Adrenal gland (tissue), 19 donors: ENCODE measurements at places on chromosomes 2 and 18. TPM values are rescaled to one million over a fixed set of nuclear protein-coding genes. Genes with fewer than 3 reads are reported as not detected.

GRCh38 chr2:201118961-201119854, 3.2 kb downstream of the CFLAR start:
- DNase-seq, result no peak

The DSG4 gene
- not detected for total RNA-seq

GRCh38 chr18:51290860-51291259, 93.4 kb upstream of the MEX3C start:
- no peak for DNase-seq

- no peak for DNase-seq
Observed at GRCh38 chr2:40370007-40370395, 81.9 kb downstream of the SLC8A1 start.

GRCh38 chr2:240211096-240211495, 70.6 kb upstream of the OTOS start:
- DNase-seq, result no peak

GRCh38 chr2:237465515-237466148, 21.4 kb upstream of the MLPH start:
- DNase-seq, result no peak

DNA sequence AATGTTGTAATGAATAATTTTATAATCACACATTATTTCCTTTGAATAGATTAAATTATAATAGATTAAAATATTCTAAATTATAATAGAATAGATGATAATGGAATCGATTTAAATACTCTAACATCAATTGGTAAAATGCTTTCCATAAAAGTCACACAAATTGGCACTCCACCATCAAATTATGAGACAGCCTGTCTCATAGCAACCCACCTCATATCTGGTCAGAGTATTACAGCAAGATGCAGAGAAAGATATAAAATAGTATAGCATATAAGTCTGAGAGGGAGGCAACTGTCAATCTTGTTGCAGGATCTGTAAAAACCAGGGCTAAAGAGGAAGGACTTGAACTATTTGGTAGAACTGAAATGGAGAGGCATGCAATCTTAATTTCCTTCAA, 98.4 kb upstream of the NCKAP5 start:
- no peak for DNase-seq
